ENCODE measurements at places on chromosomes 2 and 18.

DNA sequence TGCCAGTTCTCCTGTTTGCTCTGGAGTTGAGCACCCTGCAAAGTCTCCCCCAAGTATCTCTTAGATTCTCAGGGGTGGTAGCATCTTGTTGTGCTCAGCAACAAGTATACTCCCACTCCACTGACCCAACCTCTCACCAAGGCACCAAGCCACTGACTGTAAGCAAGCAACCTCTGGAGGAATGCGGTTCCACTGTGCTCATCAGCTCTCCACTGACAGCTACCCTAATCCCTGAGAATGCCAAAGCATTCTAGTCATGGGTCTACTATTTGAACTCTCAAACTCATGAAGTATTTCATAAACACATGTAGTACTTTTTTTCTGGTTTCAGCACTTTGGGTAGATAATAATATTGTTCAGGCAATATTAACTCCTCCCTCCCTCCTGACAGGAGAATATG, 170.0 kb downstream of the EPHA4 start:
- no peak for DNase-seq

DNA sequence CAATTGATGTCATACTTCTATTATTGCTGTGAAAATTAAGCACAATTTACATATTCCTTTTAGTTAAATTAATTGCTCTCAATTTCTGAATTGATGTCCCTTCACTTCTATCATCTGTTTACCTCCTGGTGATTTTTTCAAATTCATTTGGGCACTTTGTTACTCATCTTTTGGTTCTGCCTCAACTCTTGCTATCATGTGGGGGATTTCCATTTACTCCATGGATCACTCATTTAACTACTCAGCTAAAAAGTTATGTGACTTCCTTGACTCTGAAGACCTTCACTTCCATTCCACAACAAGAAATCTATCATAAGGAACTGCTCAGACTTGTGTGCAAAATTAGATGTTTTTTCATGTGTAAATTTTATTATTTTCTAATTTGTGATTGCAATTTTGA, 126.2 kb downstream of the EHBP1 start:
- no peak for DNase-seq

DNA sequence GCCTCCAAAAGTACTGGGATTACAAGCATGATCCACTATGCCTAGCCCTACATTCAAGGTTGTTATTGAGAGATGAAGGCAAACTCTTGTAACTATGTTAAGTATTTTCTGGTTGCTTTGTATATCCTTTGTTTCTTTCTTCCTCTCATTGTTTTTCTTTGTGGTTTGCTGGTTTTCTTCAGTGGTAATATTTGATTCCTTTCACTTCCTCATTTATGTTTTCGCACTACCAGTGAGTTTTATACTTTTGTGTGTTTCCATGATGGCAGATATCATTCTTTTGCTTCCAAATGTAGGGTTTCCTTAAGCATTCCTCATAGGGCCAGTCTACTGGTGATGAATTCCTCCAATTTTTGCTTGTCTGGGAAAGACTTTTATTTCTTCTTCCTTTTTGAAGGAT, 90.2 kb downstream of the NCK2 start:
- no peak for DNase-seq

GRCh38 chr2:209534228-209534627, 110.4 kb downstream of the MAP2 start:
- DNase-seq: no peak

DNA sequence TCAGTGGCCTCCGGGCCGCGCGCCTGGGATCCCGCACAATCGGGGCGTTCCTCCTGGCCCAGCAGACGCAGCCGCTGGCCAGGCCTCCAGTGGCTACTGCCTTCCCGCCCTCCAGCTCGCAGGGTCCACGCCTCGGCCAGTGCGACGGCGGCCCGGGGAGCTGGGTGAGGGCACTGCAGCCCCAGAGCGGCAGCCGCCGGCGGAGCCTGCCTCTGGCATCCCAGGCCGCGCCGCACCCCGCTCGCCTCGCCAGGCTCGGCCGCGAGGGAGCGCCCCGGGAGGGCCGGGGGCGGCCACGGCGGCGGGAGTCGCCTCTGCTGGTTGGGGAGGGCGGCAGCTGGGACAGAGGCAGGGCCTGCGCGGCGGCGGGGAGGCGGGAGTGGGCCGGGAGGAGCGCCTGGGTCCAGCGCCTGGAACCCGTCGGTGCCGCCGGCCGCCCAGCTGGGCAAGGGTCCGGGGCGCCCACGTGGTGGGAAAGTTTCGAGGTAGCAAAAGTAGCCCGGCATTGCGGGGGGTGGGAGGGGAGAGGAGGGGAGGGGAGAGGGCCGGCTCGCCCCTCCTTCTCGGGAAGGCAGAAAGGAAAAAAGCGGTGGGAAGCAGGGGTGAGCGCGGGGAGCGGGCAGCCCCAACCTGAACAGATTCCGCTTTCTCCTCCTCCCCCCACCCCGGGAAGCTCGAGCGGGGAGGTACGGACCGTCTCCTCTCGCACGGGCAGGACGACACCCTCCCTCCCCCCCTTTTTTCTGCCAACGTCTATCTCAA, 1.5 kb upstream of the INHBB start:
- DNase-seq: no peak

DNA sequence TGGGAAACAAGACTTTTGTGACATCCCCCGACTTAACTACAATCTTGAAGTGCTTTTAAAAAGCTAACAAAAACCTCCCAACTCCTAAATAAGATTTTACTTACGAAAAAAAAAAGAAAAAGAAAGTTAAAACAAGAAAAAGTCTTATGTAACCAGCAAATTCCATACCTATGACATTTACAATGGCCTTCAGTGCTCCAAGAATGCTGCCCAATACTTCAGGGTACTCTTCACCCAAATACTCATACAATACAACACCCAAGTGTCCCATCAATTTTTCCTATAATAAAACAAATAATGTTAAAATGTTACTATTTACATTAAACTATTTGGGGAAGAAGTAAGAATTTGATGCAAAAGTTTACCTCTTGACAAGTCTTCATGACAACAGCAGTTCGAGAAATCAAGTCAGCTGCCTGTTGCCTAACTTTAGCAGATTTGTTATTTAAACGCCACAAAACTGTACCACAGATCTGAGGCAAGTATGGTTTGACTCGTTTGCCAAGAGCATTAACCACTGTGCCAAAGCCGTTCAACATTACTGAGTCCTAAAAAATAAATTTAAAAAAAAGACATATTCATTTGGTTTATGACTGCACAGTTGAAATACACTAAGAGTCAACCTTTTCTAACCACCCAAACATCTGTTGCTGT, 34.8 kb downstream of the SF3B1 start:
- no peak for DNase-seq

DNA sequence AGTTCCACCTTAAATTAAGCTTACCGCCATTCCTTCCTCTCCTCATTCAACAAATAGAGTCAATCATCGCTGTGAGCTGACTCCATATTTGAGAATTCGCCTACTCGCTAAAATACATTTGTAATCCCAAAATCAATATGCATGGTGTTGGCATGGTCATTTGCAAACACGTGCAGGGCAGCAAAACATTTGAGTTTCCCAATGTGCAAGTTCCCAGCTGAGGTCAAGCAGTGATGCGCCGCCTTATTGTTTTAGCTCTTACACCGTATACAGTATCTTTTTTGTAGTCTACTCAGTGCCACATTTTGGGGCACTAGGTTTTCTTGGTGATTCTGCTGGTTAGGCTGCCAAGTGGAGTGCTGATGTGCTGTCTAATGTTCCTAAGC, 73.3 kb upstream of the MGAT4A start:
- no peak for DNase-seq

GRCh38 chr2:195498839-195499490, 158.1 kb upstream of the SLC39A10 start:
- no peak for DNase-seq

- DNase-seq: no peak
These were observed 67.7 kb downstream of the NCK2 start for GRCh38 chr2:105812180-105813044.

- DNase-seq: no peak
These were observed 679.0 kb upstream of the ACVR2A start for GRCh38 chr2:147165697-147166382.

GRCh38 chr2:113218283-113219091, 44.7 kb downstream of the PSD4 start:
- DNase-seq: no peak

DNA sequence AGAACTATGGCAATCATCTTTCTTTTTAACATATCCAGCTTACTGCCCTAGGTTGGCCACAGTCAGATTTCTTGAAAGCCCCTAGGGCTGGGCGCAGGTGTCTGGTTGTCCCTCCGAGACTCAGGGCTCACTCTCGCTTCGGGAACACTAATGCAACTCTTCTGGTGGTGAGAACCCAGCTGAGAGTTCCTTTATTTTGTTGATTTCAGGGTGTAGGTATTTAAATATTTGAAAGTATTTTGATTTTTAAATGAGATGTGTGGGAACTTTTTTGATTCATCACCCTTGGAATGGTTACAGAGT, 40.7 kb downstream of the INPP4A start:
- no peak for DNase-seq

GRCh38 chr2:134736167-134736880, 17.5 kb upstream of the TMEM163 start:
- DNase-seq: no peak

GRCh38 chr18:55858661-55859515, 270.9 kb upstream of the TCF4 start:
- DNase-seq: no peak

GRCh38 chr2:152051436-152051835, 47.4 kb downstream of the CACNB4 start:
- DNase-seq: no peak

- DNase-seq: peak; percentile 7
These were observed 211.6 kb upstream of the TNP1 start for GRCh38 chr2:217071416-217071815.

- no peak for DNase-seq
These were observed at the start of gene TNP1 for GRCh38 chr2:216859944-216860343. Gene TNP1 (minus strand): TSS chr2:216860064. CDS start chr2:216860034, 30 bp downstream.

- DNase-seq: no peak
These were observed 2.3 kb upstream of the PTPN18 start for GRCh38 chr2:130353291-130354138.

GRCh38 chr2:119525614-119526013, 1.3 kb upstream of the SCTR start:
- no peak for DNase-seq

GRCh38 chr2:113058411-113058994, 495 bp upstream of the IL36RN start:
- no peak for DNase-seq

- no peak for DNase-seq
These were observed 376.0 kb downstream of the DSEL start for GRCh38 chr18:67140495-67140894.

DNA sequence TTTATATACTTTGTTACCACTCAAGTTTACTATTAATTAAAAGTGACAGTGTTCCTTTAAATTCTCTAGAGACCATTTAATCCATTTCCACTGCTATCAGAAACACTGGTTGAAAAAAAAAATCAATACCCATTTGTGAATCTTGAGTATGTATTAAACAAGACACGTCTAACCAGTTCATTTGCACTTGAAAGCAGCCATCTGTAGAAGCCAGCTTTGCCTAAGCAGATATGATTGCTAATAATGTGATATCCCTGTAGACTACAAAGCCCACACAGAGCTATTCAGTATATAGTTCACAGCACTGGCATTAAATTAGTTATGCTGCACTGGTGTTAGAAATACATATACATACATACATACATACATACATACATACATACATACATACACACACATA, 111.8 kb upstream of the SP3 start:
- DNase-seq: no peak

GRCh38 chr2:241199286-241199685, 10.8 kb downstream of the ANO7 start:
- no peak for DNase-seq

DNA sequence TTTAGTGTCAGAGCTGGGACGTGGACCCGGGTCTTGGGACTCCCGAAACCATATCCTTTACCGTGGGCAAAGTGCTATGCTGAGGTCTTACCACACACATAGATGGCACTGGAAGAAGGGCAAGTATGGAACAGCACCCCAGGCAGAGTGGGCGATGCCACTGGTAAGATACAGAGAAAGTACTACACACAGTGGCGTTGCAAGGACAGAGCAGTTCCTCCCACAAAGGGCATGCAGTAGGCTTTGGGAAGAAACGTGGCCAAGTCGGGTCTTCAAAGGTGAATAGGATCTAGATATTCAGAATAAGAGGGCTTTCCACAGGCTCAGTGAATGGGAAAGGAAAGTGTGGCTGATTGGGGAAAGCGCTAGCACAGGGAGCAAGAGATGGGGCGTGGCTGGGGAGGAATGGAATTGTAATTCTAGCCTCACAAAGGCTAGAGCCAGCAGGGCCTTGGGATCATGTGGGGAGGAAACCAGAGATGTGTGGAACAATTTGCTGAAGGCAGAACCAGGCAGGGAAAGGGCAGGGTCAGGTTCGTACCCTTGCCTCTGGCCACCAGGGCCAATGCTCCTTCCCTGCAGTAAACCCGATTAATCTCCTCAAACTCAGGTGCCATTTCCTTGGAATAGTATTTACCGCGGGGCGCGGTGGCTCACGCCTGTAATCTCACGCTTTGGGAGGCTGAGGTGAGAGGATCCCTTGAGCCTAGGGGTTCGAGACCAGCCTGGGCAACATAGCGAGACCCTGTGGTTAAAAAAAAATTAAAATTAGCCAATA, 36.0 kb downstream of the PCBP1 start:
- DNase-seq: no peak

GRCh38 chr2:230256733-230257332, 31.3 kb downstream of the SP140 start:
- no peak for DNase-seq

GRCh38 chr2:65416321-65416720, 16.1 kb downstream of the SPRED2 start:
- DNase-seq: no peak

- DNase-seq: no peak
These were observed 67.8 kb downstream of the CWC22 start for GRCh38 chr2:179939259-179939658.

DNA sequence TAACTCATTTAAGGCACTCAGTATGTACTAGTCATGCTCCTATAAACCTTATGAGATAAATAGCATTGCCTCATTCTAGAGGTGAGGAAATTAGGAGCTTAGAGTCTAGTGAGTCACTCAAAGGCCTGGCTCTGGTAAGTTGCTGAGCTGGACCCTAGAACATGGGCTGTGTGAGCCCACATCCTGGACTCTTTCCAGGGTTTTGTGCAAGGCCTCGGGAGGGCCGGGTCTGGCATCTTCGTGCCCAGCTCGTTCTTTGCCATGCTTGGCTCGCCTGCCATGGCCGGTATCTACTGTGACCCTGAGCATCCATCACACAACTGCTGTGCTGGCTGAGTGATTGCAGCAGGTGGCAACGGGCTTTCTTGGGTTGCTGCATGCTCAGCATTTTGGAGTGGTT, 168.0 kb downstream of the LPIN1 start:
- DNase-seq: no peak

- no peak for DNase-seq
These were observed 26.8 kb upstream of the CTLA4 start for GRCh38 chr2:203840655-203841205.

- DNase-seq: no peak
These were observed 71.4 kb downstream of the COPS8 start for GRCh38 chr2:237156857-237157779.

DNA sequence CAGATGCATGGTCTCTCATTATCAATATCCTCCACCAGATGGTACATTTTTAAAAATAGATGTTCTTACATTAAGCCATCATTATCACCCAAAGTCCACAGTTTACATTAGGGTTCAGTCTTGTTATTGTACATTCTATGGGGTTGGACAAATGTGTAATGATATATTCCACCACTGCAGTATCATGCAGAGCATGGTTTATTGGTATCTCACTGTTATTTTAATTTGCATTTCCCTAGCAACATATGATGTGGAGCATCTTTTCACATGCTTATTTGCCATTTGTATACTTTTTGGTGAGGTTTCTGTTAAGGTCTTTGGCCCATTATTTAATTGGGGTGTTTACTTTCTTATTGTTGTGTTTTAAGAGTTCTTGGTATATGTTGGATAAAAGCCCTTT, 95.7 kb downstream of the PTH2R start:
- DNase-seq: no peak

- no peak for DNase-seq
These were observed 30.0 kb upstream of the CHMP3 start for GRCh38 chr2:86593266-86593665.

All from activated CD8-positive, alpha-beta memory T cell treated with anti-CD3 and anti-CD28 coated beads, Interleukin-2, amount 50 U/mL, for 48 hours (primary cell).